RKO (cell line): ENCODE measurements at places on chromosomes 5 and 9.

- no peak for DNase-seq
Measured at GRCh38 chr5:136216230-136216629, 23.3 kb upstream of the SMIM32 start.

DNA sequence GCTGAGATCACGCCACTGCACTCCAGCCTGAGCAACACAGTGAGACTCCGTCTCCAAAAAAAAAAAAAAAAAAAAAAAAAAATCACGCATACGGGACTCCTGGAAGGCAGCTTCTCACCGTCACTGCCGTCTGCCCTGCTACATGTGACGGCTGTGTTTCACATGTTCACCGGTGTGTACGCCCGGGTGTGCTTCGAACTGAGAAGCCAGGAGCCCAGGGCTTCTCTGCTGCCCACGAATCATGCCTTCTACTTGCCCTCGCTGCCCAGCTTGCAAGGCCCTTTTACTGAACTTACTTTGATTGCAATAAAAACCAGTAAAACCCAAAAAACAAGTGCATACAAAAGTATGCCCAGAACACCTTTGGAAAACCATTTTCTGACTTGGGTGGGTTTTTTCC lies 5.8 kb upstream of the NKD2 start:
- no peak for DNase-seq

DNA sequence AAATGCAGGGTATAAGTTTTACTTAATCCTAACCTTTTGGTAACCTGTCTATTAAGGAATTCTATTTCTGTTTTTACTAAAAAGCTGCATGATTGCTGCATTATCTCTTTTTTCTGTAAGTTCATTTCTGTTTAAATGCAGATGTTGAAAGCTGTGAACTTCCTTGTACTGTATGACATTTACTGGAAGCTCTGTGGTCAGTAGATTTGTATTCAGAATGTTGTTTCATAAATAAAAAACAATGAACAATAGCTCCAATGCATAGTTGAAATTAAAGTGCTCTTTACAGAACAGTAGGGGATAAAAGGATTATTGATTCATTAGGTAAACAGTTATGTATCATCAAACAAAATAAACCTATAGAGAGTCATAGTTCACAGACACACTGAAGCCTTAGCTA lies 46.5 kb upstream of the FKTN start:
- no peak for DNase-seq

DNA sequence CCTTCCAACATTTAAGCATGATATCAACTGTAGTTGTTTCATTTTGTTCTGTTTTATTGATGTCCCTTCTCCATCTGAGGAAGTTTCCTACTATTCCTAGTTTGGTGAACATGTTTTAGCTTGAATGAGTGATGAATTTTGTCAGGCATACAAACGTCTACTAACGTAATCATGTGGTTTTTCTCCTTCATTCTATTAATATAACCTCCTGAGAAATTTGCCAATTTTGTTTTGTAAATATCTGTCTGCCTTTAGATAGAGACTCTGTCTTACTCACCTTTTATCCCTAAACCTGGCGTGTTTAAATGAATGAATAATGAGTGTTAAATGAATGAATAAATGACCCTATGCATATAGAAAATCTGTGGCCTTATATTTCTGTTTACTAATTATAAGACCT lies 26.5 kb upstream of the NREP start:
- no peak for DNase-seq

DNA sequence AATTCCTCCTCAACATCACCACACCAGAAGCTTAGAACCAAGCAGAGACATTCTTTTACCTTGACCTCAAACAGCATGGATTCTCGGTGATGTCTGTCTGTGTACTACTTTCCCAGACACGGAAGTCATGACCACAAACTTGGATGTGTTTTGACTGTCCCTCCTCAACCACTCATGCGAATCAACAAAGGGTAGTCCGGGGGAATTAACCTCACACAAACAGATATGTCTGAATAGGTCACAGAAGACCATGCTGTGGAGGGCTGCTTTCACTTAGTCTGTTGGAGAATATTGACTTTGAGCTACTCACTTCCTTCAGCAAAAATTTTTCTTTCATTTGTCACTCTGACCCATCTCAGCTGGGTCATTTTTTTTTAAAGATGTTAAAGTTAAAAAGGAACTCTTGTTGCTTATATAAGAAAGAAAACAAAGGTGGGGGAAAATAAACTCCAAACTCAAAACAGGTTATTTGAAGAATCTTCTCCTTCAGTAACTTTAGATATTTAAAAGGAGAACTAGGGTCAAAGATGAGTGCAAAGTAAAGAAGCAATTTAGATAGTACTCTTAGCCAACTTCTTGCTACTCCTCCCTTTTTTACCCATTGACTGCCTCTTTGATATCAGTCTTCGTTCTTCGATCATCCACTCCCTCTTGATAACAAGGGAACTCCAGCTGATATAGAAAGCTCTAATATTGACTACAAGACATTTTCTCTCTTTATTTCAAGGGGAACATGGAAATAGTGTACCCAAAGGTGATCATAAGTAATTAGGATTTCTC lies 343.4 kb upstream of the CDH6 start:
- DNase-seq: peak; percentile 11

- no peak for DNase-seq
Measured at GRCh38 chr5:75510836-75511434, 494 bp downstream of the CERT1 start.

DNA sequence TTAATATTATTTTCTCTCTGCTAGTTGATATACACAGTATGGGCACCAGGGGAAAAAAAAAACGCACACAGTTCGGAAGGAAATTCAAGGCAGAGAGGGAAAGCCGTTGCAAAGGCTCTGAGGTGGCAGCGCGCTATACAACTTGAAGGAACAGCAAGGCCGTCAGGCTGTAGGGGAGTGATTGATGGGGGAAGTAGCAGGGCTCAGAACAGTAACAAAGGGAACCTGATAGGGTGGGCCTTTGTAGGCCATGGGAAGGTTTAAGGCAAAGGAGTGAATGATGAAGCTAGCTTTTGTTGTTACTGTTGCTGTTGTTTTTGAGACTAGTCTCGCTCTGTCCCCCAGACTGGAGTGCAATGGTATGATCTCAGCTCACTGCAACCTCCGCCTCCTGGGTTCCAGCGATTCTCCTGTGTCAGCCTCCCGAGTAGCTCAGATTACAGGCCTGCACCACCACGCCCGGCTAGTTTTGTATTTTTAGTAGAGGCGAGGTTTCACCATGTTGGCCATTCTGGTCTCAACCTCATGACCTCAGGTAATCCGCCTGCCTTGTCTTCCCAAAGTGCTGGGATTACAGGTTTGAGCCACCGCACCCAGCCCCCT lies 27.0 kb downstream of the AQP7 start:
- DNase-seq: no peak

- no peak for DNase-seq
Measured at GRCh38 chr9:114216081-114216480, 60.7 kb downstream of the COL27A1 start.

DNA sequence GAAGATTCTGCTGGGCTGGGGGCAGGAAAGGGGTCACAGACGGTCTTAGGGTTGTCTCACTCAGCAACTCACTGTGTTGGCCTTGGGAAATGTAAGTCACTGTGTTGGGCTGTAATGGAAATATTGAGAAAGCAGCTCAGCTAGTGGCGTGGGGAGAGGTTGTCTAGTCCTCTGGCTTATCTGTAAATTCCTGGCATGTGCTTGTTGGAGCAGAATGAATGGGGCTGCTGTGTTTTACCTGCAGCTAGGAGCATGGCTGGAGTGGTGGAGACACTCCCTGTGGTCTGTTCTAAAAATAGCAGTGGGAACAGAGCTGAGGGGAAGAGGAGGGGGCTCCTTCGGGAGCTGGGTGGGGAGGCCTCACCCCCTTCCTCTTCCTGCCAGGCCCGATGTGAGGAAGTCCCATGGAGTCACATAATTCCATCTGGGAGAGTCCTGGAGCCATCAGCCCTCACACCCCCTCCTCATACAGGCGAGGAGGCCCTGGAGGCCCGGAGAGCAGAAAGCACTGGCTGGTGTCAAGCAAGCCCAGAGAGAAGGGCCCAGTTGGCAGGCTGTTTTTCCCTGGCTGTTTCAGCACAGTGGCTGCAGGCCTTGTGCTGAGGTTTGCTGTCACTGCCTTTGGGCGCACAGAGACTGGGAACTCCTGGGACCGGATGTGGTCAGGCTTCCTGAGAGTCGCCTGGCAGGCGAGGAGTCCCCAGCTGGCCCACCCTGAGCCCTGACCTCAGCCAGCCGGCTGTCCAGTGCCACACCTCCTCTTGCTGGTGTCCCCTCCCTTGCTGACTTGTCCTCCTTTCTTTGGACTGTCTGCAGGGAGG lies 84.9 kb downstream of the RGS3 start:
- no peak for DNase-seq

GRCh38 chr9:18969128-18969527 lies 63.9 kb downstream of the SAXO1 start:
- DNase-seq: no peak

DNA sequence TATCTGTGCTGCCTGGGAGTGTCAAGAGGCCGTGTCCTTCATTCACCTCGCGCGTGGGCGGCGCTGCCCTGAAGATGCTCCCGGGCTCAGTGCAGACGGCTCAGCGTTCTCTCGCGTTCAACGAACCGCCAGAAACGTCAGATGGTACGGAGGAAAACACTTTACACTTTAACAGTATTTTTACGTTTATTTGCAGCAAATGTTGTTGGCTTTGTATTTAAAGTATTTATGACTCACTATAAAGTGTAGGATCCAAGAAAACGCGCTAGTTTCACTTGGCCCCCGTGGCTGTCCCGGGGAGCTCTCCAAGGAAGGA lies 544 bp upstream of the ERCC6L2 start:
- peak; percentile 81 for DNase-seq

- DNase-seq: peak; percentile 44
Measured at GRCh38 chr9:14205463-14205862, 108.5 kb downstream of the NFIB start.

DNA sequence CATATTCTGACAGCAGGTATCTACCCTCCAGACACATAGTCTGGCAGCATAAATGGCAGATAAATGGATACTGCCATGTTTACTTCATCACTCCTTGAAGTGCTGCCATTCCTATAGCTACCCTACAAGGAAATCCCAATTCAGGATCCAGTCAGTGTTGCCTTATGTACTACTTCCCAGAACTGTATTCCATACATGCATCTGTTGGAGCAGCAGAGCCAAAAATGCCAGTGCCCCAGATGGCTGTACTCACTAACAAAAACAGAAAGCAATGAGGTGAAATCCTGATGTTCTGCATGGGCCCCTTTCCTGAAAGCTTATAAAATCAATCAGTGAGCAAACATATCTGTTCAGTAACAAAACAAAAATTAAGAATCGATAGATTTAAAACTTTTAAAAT lies 490.0 kb upstream of the COX7C start:
- DNase-seq: no peak

DNA sequence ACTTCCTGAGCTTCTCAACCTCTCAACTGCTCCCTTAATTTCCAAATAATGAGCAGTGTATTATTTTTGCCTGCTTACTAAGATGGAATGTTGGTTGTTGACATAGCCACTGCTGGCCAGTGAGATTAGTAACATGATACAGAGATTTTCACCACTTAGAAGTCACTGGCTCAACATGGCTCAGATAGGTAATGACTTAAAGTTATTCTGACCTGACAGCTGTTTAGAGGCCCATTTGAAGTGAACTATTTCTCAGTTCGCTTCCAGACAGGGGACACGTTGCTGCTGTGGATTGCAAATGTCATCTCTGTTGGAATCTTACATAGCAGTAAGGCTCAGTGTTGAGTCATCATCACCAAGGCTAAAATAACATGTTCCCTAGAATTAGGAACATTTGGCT lies 490.2 kb downstream of the TLE4 start:
- peak; percentile 2 for DNase-seq

- DNase-seq: no peak
Measured at GRCh38 chr5:132510076-132510475, 19.5 kb upstream of the IRF1 start.

- no peak for DNase-seq
Measured at GRCh38 chr9:91643481-91644077, 219.9 kb upstream of the NFIL3 start.

DNA sequence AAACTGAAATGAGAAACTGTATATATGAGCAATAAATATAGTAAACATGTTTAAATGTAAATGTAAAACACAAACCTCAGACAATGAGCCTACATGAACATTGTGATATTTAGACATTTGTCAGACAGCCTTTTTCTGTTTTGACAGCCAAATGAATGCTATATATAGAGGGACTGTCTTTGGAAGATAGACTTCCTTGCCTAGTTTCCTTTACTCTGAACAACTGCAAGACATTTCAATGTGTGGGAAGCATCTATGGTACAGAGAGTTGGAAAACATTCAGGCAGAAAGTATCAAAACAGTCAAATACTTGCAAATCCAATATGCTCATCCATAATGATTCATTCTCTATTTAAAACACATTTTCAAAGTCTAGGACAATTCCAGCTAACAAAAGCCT lies 31.7 kb upstream of the TUSC1 start:
- DNase-seq: no peak

- no peak for DNase-seq
Measured at GRCh38 chr5:111494355-111494999, 17.9 kb downstream of the STARD4 start.

DNA sequence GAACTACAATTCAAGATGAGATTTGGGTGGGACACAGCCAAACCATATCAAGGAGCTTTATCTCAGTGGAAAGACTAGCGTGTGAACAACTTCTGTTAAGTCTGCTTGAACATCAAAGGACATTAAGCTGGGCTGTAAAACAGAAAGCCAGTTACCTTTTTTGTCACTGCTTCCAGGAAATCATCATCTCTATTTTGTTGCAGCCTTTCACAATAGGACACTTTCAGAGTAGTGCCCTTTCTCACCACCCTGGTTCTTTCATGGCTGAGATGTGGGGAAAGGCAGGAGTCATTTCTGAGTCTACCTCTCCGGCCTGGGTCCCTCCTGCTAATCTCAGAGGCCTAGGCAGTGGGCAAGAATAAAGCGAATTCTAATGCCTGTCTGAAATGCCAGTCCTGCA lies 96.2 kb upstream of the PPP1R2B start:
- DNase-seq: no peak

DNA sequence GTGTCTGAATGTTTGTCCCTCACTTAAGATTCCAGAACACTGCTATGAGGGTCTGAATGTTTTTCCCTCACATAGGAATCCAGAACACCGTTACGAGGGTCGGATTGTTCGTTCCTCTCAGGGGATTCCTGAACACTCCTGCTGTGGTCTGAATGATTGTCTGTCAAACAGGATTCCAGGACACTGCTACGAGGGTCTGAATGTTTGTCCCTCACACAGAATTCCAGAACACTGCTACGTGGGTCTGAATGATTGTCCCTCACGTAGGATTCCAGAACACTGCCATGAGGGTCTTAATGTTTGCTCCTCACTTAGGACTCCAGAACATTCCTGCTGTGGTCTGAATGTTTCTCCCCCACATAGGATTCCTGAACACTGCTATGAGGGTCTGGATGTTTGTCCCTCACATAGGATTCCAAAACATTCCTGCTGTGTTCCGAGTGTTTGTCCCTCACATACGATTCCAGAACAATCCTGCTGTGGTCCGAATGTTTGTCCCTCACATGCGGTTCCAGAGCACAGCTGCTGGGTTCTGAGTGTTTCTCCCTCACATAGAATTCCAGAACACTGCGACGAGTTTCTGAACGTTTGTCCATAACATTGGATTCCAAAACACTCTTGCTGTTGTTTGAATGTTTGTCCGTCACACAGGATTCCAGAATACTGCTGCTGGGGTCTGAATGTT lies 199.5 kb downstream of the FOXD4L6 start:
- no peak for DNase-seq

- no peak for DNase-seq
Measured at GRCh38 chr9:92432972-92433548, 8.8 kb upstream of the OMD start.

GRCh38 chr5:125317536-125317995 lies 571.1 kb upstream of the ZNF608 start:
- no peak for DNase-seq

- no peak for DNase-seq
Measured at GRCh38 chr5:136067422-136067821, 38.6 kb downstream of the TGFBI start.

- no peak for DNase-seq
Measured at GRCh38 chr9:136978865-136979544, 1.7 kb downstream of the PTGDS start.
